Activated naive CD4-positive, alpha-beta T cell treated with anti-CD3 and anti-CD28 coated beads, Interleukin-2, amount 10 ng/mL, durations not matched to agents 7 days and 5 days (primary cell): ENCODE measurements at places on chromosomes 2 and 18.

GRCh38 chr2:197011801-197012641, 85.5 kb upstream of the PGAP1 start:
- no peak overlapping the region for H3K4me3 ChIP-seq
- H3K4me1 ChIP-seq: no peaks in the 10 kb centered on the region
- H3K27me3 ChIP-seq: no peaks in the 10 kb centered on the region

GRCh38 chr2:114001937-114002336, 112.0 kb downstream of the ACTR3 start:
- H3K4me1 ChIP-seq: no peaks in the 10 kb centered on the region
- H3K27ac ChIP-seq: no peak overlapping the region
- no peak for DNase-seq
- H3K36me3 ChIP-seq: no peaks in the 10 kb centered on the region
- no peak overlapping the region for H3K4me3 ChIP-seq
- no peaks in the 10 kb centered on the region for H3K27me3 ChIP-seq

GRCh38 chr2:123448801-123449200, 576.3 kb upstream of the CNTNAP5 start:
- H3K36me3 ChIP-seq: no peaks in the 10 kb centered on the region
- H3K4me1 ChIP-seq: no peaks in the 10 kb centered on the region
- H3K4me3 ChIP-seq: no peak overlapping the region
- DNase-seq: no peak
- no peak overlapping the region for H3K27ac ChIP-seq

- peaks cover 4% of the 10 kb centered on the region for H3K4me1 ChIP-seq
- no peak overlapping the region for H3K27ac ChIP-seq
- H3K4me3 ChIP-seq: no peak overlapping the region
- no peak for DNase-seq
- no peaks in the 10 kb centered on the region for H3K27me3 ChIP-seq
Measured at GRCh38 chr2:40369267-40370006, 82.5 kb downstream of the SLC8A1 start.

DNA sequence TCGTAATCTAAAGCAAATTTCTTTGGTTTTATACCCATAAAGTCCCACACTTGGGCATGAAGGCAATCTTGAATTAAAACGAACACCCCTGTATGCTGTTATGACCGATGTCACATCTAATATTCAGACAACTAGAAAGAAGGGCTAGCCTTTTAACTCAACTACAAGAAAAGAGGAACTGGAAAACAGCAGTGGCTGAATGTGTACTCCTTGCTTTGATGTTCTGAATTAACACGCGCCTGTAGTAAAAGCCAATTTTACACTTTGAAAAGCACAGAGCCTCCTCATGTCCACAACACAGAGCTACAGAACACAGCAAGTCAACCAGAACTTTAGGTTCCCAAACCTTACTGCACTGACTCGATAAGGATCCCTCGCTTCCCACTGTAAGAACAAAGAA, 147.6 kb downstream of the HDAC4 start:
- no peak overlapping the region for H3K4me3 ChIP-seq
- H3K27me3 ChIP-seq: no peaks in the 10 kb centered on the region
- H3K36me3 ChIP-seq: peaks cover 54% of the 10 kb centered on the region
- peaks cover 73% of the 10 kb centered on the region for H3K4me1 ChIP-seq
- H3K27ac ChIP-seq: no peak overlapping the region

- H3K36me3 ChIP-seq: no peaks in the 10 kb centered on the region
- H3K4me3 ChIP-seq: no peak overlapping the region
- H3K4me1 ChIP-seq: no peaks in the 10 kb centered on the region
- H3K27ac ChIP-seq: no peak overlapping the region
- no peak for DNase-seq
Measured at GRCh38 chr2:178233428-178233827, 39.1 kb downstream of the OSBPL6 start.

- no peak overlapping the region for H3K4me3 ChIP-seq
- DNase-seq: no peak
- no peaks in the 10 kb centered on the region for H3K27me3 ChIP-seq
- no peaks in the 10 kb centered on the region for H3K36me3 ChIP-seq
- H3K27ac ChIP-seq: no peak overlapping the region
Measured at GRCh38 chr2:77156599-77156998, 365.6 kb downstream of the LRRTM4 start.

DNA sequence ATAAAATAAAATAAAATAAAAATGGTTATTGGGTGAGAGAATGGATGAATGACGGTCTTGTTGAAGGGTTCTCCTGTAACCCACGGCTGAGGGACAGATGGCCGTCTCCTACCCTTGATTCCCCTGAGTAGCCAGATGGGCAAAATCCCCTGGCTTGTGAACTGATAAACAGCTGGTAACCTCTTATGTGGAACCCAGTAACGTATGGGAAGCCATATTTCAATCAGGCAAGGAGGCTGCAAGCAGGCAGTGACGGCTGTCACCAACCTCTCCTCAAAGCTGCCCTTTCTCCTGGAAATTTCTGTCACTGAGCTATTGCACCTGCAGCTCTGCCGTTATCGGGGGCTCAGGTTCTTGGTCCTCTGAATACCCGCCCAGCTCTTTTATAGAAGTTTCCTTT, 165.3 kb upstream of the SMAD2 start:
- DNase-seq: no peak
- H3K4me1 ChIP-seq: no peaks in the 10 kb centered on the region

- no peak overlapping the region for H3K4me3 ChIP-seq
- H3K27me3 ChIP-seq: no peaks in the 10 kb centered on the region
- H3K4me1 ChIP-seq: peaks cover 10% of the 10 kb centered on the region
- H3K36me3 ChIP-seq: no peaks in the 10 kb centered on the region
Measured at GRCh38 chr2:41720331-41721251, 327.2 kb upstream of the PKDCC start.

- peaks cover 71% of the 10 kb centered on the region for H3K36me3 ChIP-seq
- H3K27me3 ChIP-seq: no peaks in the 10 kb centered on the region
- DNase-seq: no peak
Measured at GRCh38 chr2:201267278-201268030, 7.1 kb downstream of the CASP8 start.

DNA sequence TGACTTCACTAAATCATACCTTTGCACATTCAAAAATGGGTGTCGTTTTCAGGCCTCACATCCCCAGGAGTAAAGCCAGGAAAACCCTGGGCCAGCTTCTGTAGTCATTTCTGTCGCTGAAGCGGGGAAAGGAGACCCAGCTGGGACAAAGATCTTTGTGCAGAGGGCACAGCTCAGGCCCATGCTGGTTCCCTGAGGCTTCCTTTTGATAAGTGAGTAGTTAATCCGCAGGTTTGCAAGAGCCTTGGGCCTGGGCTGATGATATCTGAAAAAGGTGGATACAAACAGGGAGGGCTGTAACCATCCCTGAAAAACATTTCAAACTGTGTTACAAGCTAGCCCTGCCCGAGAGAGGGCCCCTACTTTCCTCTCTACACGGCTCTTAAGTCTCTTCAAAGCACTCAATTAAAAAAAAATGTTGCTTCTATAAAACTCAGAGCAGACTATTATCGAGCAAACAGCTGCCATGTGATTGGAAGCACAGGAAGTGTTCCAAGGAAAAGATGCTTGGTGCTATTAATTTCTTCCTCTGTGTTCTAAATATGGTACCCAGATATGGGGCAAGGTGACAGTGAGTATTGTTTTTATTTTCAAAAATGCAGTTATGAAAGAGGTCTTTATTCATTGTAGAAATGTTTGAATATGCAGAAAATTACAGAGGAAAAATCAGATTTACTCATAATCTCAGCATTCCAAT, 117.2 kb downstream of the LNPK start:
- DNase-seq: no peak
- H3K36me3 ChIP-seq: no peaks in the 10 kb centered on the region
- no peak overlapping the region for H3K4me3 ChIP-seq
- no peak overlapping the region for H3K27ac ChIP-seq

GRCh38 chr18:13800505-13801259, 23.3 kb upstream of the MC5R start:
- DNase-seq: peak; percentile 61
- no peak overlapping the region for H3K27ac ChIP-seq
- peaks cover 72% of the 10 kb centered on the region for H3K27me3 ChIP-seq
- peak overlapping the region; percentile 2 for H3K4me3 ChIP-seq

- peaks cover 40% of the 10 kb centered on the region for H3K36me3 ChIP-seq
- no peak overlapping the region for H3K4me3 ChIP-seq
- H3K27me3 ChIP-seq: no peaks in the 10 kb centered on the region
Measured at GRCh38 chr2:105294844-105295481, 34.6 kb downstream of the TGFBRAP1 start.

GRCh38 chr2:105329197-105329554, 359 bp downstream of the TGFBRAP1 start:
- H3K27me3 ChIP-seq: no peaks in the 10 kb centered on the region
- peaks cover 7% of the 10 kb centered on the region for H3K36me3 ChIP-seq
- H3K4me3 ChIP-seq: peak overlapping the region; percentile 80
- peak overlapping the region; percentile 74 for H3K27ac ChIP-seq
- DNase-seq: no peak

- no peak for DNase-seq
- no peaks in the 10 kb centered on the region for H3K27me3 ChIP-seq
- H3K4me1 ChIP-seq: no peaks in the 10 kb centered on the region
- H3K4me3 ChIP-seq: no peak overlapping the region
- H3K36me3 ChIP-seq: no peaks in the 10 kb centered on the region
- H3K27ac ChIP-seq: no peak overlapping the region
Measured at GRCh38 chr2:122315306-122315705, 559.9 kb downstream of the TSN start.

GRCh38 chr18:44536619-44537018, 144.1 kb upstream of the SETBP1 start:
- no peak for DNase-seq
- no peak overlapping the region for H3K4me3 ChIP-seq
- H3K27ac ChIP-seq: no peak overlapping the region
- no peaks in the 10 kb centered on the region for H3K36me3 ChIP-seq
- H3K4me1 ChIP-seq: no peaks in the 10 kb centered on the region

DNA sequence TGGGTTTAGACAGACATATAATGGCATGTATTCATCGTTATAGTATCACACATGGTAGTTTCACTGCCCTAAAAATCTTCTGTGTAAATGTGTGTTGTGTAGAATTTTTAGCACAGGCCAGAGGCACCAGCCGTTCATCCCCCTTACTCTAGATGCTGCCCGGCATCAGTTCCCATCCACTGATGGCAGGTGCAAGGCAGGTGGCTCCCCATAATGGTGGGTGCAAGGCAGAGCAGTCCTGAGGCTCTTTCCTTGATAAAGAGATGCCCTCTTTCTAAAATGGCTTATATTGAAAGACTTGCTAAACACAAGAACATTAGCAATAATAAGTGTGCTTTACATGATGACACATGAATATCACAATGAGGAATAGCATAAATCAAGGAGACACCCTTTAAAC, 508.5 kb downstream of the EPHA4 start:
- H3K4me3 ChIP-seq: no peak overlapping the region
- H3K4me1 ChIP-seq: no peaks in the 10 kb centered on the region
- H3K36me3 ChIP-seq: no peaks in the 10 kb centered on the region
- H3K27me3 ChIP-seq: no peaks in the 10 kb centered on the region
- no peak overlapping the region for H3K27ac ChIP-seq
- DNase-seq: no peak

- H3K4me3 ChIP-seq: no peak overlapping the region
- peaks cover 76% of the 10 kb centered on the region for H3K4me1 ChIP-seq
- no peak overlapping the region for H3K27ac ChIP-seq
- H3K27me3 ChIP-seq: no peaks in the 10 kb centered on the region
- H3K36me3 ChIP-seq: peaks cover 66% of the 10 kb centered on the region
Measured at GRCh38 chr2:46355756-46356155, 58.5 kb downstream of the EPAS1 start.

DNA sequence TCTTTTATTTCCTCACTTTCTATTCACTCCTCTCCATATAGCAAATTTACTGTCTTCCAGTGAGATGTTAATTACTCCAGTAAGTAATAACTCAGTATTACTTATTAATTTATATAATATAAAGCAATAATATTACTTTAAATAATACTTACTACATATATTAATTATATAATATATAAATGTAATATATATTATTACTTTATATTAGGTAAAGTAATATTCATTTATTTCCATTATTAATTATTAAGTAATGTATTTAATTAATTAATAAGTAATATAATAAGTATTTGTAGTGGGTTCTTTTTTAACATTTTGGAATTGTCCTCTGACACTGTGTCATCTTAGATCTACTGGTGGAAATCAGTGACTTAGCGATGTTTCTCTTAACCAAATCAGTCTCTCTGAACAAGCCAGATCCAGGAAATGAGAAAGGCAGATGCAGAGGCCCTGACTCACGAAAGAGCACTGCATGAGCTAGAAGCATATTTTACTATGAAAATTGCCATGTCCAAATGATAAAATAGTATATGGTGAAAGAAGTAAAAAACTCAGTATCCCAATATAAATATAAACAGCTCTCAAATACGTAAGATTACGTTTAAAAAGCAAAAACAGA, 115.9 kb downstream of the DSEL start:
- peaks cover 2% of the 10 kb centered on the region for H3K4me1 ChIP-seq
- no peak for DNase-seq
- H3K4me3 ChIP-seq: no peak overlapping the region
- H3K36me3 ChIP-seq: no peaks in the 10 kb centered on the region
- H3K27ac ChIP-seq: no peak overlapping the region

GRCh38 chr2:24307961-24308360, 52.4 kb downstream of the ITSN2 start:
- no peak overlapping the region for H3K4me3 ChIP-seq
- H3K36me3 ChIP-seq: peaks cover 35% of the 10 kb centered on the region
- no peak for DNase-seq

- no peaks in the 10 kb centered on the region for H3K36me3 ChIP-seq
- no peak overlapping the region for H3K27ac ChIP-seq
- H3K4me1 ChIP-seq: peaks cover 31% of the 10 kb centered on the region
- no peak for DNase-seq
- H3K4me3 ChIP-seq: no peak overlapping the region
- no peaks in the 10 kb centered on the region for H3K27me3 ChIP-seq
Measured at GRCh38 chr2:238284802-238285515, 3.5 kb downstream of the PER2 start.

DNA sequence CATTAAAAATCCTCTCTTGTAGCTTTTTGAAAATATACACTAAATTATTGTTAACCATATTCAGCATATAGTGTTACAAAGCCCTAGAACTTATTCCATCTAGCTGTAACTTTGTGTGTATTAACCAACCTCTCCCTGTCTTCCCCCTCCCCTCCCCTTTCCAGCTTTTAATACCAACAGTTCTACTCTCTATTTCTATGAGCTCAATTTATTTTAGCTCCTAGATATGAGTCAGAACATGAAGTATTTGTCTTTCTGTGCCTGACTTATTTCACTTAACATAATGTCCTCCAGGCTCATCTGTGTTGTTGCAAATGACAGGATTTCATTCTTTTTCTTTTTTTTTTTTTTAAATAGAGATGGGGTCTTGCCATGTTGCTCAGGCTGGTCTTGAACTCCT, 45.1 kb downstream of the GPD2 start:
- no peak for DNase-seq
- no peak overlapping the region for H3K4me3 ChIP-seq
- H3K36me3 ChIP-seq: peaks cover 9% of the 10 kb centered on the region
- no peaks in the 10 kb centered on the region for H3K27me3 ChIP-seq
- H3K4me1 ChIP-seq: peaks cover 15% of the 10 kb centered on the region
- no peak overlapping the region for H3K27ac ChIP-seq

- H3K27me3 ChIP-seq: peaks cover 66% of the 10 kb centered on the region
- no peaks in the 10 kb centered on the region for H3K36me3 ChIP-seq
- no peak overlapping the region for H3K27ac ChIP-seq
Measured at GRCh38 chr2:127661072-127661649, 14.2 kb downstream of the LIMS2 start.

GRCh38 chr2:212683346-212684097, 144.9 kb upstream of the ERBB4 start:
- no peaks in the 10 kb centered on the region for H3K4me1 ChIP-seq
- no peaks in the 10 kb centered on the region for H3K27me3 ChIP-seq
- DNase-seq: no peak
- H3K4me3 ChIP-seq: no peak overlapping the region
- no peaks in the 10 kb centered on the region for H3K36me3 ChIP-seq
- no peak overlapping the region for H3K27ac ChIP-seq
